NCI-H187 (cell line): ENCODE measurements at places on chromosomes 3 and 15.

- no peak for DNase-seq
Measured at GRCh38 chr3:84835366-84835765, 123.4 kb upstream of the CADM2 start.

- DNase-seq = no peak
Measured at GRCh38 chr3:145776782-145777408, 384.1 kb downstream of the PLOD2 start.

GRCh38 chr15:40285554-40286011 is 2.7 kb upstream of the ANKRD63 start:
- DNase-seq = no peak

DNA sequence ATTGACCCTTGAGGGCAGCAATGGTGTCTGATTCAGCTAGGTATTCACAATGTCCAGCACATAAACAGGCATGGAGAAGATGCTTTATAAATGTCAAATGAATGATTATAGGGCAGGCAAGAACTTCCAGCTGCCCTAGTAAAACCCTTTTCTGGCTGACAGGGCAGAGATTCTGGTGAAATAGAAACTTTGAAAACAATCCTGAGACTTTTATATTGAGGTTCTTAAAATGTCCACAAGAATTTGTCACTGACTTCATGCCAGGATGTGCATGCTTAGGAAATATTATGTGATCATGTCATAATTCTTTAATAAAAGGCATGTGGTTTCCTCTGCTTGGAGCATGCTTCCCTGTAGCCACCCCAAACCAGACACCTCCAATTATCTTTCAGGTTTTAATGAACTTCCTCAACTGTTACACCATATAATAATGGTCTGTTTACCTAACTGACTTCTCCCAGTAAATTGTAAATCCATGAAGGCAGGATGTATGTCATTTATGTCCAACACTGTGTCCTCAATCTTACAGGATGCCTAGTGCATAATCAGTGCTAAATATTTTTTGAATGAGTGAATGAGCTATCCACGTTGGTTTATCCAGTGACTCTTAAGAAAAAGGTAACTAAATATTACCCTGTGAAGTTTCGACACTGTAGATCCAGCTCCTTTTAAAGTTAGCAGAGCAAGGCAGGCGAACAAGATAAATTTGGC is 43.4 kb upstream of the CLRN1 start:
- no peak for DNase-seq

- no peak for DNase-seq
Measured at GRCh38 chr15:98554272-98555172, 93.8 kb upstream of the IGF1R start.

GRCh38 chr15:73050561-73051295 is 1.5 kb upstream of the NEO1 start:
- no peak for DNase-seq

- no peak for DNase-seq
Measured at GRCh38 chr3:149720918-149721317, 31.4 kb downstream of the COMMD2 start.

- DNase-seq = no peak
Measured at GRCh38 chr3:10929978-10930665, 62.4 kb upstream of the SLC6A1 start.

DNA sequence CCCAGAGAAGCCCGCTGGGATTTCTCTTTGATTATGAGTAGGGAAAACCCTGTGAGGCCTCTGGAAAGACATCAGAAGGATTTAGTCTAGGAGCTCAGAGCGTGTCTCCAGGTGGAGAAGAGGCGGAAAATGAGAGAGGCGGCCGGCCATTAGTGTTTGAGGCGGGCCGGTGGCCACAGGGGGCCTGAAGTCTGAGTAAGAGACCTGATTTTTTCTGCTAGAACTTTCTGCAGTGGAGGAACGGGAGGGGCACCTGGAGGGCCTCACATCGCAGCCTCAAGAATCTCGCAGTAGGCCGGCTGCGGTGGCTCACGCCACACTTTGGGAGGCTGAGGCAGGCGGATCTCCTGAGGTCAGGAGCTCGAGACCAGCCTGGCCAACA is 28.5 kb downstream of the KLHDC8B start:
- no peak for DNase-seq

GRCh38 chr15:79608066-79608864 is 176.1 kb downstream of the MINAR1 start:
- DNase-seq = no peak

- DNase-seq = no peak
Measured at GRCh38 chr15:71802770-71803169, 7.6 kb upstream of the NR2E3 start.

- DNase-seq = no peak
Measured at GRCh38 chr3:163548015-163548414, 1530.3 kb downstream of the SI start.

- DNase-seq = no peak
Measured at GRCh38 chr3:180693656-180694055, 14.4 kb upstream of the CCDC39 start.

DNA sequence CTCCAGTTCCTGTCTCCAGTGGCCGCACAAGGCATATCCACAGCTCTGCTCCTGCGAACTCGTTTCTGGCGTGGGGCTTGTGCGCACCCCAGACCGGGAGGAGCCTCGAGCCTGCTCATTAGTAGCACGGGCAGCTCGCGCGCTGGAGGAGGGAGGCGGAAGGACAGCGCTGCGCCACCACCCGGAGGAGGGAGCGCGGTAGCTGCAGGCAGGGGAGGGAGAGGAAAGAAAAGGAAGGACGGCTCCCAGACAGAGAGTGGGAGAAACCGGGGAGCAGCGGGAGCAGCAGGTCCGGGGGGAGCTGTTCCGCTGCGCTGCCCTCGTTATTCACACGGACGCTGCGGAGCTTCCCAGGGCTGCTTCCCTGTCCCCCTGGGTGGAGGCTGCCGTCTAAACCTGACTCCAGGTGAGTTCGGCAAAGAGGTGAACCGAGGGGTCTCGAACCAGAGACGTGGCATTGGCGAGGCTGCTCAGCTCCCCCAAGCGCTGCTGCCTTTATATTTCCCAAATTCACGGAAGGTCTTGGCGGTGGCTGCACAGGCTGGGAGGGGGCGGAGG is 121.3 kb upstream of the ZNF717 start:
- DNase-seq = peak; percentile 4

- no peak for DNase-seq
Measured at GRCh38 chr3:194465920-194466570, 20.8 kb downstream of the ATP13A3 start.

GRCh38 chr3:112605285-112605684 is 35.7 kb downstream of the CCDC80 start:
- DNase-seq = no peak

DNA sequence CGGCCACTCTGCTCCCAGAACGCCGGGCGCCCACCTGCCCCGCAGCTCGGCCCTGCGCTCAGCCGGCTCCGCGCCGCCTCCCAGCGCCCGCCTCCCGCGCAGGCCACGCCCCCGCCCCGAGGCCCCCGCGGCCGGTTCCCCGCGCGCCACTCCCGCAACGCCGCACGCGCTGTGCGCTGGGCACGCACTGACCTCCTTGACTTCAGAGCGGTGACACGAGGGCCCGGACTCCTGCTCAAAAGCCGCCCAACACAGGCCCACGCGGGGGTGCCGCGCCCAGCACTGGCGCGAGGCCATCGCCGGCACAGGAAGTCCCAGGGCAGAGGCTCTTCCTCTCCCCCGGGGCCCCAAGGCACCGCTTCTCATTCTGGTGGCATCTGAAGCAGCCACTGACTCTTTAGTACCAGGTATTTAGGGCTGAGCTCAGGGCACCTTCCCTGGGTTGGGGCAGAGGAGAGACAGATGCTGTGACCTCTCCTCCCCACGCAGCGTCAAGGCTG is 12.4 kb downstream of the TNK2 start:
- DNase-seq = no peak

- no peak for DNase-seq
Measured at GRCh38 chr3:165507576-165507975, 311.4 kb upstream of the SLITRK3 start.

GRCh38 chr3:51978143-51978502 is 3.3 kb downstream of the ABHD14A start:
- DNase-seq = no peak

GRCh38 chr15:23828786-23829185 is 141.7 kb upstream of the NDN start:
- no peak for DNase-seq

DNA sequence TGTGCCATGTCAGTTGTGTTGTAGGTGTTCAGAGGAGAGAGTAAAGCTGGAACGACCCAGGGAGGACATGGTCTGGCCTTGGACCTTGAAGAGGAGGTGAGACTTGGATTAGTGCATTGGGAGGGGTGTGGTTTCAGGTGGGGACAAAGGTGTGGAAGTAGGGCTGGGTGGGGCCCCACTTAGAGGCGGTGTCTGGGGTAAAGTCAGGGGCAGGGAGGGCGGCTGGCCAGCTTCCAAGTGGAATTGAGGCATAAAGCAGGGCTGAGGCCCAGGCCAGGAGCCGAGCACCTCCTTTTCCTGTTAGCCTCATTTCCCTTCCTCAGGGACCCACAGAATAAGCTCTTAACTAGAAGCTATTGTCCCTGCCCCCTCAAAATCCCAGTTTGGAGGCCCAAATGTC is 36.2 kb upstream of the FLNB start:
- no peak for DNase-seq

- no peak for DNase-seq
Measured at GRCh38 chr3:172179680-172180399, 140.5 kb downstream of the FNDC3B start.

DNA sequence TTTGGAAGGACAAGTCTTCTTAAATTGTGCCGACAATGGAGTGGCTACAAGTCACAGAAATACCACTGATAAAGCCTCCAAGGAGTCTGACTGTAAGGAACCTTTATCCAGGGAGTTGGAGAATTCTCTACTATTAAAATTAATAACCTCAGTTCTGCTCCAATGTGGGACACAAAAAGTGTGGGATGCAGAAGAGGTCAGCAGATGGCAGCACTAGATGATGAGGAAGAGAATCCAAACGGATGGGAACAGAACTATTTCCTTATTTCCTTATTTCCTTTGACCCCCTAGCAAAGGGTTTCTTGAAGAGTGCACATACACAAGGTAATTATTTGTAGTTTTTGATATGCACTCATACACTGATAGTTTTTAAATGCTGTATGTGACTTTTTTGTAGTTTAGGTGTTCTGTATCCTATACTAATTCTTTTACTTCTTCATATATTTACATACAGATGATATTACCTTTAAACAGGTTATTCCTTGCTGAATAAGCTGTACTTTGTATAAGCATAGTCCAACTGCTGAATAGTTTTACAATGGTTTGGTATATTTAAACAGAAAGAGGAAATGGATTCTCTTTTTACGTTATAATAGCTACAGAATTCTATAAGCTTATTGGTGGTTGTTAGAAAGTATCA is 25.6 kb upstream of the NLGN1 start:
- no peak for DNase-seq

GRCh38 chr15:58525991-58526421 is 94.2 kb downstream of the LIPC start:
- DNase-seq = no peak

DNA sequence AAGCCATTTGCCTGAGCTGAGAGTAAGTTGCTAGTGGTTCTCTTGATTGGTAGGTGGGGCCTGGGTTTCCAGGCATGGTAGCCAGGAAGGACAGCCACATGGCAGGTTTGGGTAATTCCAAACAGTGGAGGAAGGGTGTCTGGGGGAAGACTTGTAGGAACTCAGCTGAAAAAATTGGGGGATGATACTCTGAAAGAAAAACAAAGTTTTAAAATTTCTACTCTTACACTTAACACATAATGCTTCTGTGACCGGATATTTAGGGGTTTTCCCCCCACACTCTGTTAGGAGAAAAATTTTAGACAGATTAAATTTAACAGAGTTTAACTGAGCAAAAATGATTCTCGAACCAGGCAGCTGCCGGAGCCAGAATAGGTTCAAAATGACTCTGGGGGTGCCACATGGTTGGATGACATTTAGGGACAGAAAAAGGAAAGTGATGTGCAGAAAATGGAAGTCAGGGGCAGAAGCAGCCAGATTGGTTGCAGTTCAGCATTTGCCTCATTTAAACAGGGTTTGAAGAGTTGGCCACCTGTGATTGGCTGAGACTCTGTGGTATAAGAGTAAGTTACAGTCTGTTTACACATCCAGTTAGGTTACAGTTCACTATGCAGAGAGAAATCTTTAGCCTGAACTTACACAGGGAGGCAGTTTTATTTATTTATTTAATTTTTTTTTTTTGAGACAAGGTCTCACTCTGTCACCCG is 8.1 kb downstream of the B2M start:
- no peak for DNase-seq

DNA sequence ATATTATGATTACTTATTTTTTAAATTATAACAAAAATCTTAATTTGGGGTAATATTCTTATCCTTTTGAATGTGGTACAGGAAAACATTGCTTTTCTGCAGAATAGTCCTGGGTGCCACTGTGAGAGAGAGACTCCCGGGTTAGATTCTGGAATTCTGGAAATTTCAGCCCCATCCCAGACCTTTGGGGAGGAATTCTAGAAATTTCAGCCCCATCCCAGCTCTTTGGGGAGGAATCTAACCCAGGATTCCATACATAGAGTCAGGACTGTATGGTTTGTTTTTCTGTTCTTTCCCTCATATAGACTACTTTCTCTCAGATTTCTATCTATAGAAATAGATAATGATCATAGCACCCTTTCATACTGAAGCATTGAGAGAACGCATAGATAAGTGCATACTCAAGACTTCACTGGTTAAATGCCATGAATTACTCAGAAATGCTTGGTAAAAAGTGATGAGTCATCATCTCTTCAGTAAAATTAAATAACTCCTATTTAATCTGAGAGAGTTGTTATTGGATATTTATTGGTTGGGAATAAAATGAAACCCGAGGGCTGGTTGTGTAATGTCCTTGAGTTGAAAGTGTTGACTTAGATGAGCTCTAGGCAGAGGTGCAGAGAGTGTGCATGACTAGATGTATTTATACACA is 8.3 kb downstream of the EIF2AK4 start:
- no peak for DNase-seq

DNA sequence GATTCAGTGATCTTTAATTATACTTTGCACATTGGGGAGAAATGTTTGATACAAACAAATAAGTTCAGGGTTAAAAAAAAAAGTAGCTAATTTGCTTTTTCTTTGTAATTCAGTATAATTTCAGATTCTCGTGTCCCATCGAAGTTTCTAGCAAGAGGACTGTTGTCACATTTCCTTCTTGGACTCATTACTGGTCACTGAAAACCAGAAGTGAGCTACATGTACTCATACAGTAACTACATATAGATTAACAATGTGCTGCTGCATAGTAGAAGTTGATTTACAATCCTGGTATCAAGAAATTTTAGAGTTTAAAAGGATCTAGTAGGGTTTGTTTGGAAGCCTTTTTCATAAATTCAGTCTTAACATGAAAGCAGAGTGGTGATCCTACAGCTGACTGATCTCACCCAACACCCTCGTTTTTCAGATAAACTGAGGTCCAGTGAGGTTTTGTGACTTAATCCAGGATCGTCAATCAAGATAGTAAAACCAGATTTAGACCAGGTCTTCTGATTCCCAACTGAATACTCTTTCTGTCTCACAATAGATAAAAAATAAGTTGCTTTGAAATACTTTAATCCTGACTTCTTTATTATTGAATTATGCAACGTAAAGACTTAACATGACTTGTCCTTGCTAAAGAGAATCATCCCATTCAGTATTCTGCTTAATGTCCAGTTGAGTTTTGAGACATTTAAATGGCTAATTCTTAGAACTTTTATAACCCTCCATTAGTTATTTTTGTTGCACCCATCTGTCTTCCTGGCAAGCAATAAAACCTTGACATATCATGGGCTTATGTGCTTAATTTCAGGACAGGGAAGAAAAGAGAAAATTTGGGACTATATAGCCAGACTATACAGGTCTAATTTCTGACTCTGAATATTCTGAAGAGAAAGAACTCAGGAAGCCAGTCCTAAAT is 2.8 kb downstream of the SEC62 start:
- DNase-seq = no peak
